Stimulated activated CD4-positive, alpha-beta T cell treated with anti-CD3 and anti-CD28 coated beads, TNF-alpha, amount 100 ng/mL, for 24 hours (primary cell): ENCODE measurements at places on chromosomes 5 and 9.

DNA sequence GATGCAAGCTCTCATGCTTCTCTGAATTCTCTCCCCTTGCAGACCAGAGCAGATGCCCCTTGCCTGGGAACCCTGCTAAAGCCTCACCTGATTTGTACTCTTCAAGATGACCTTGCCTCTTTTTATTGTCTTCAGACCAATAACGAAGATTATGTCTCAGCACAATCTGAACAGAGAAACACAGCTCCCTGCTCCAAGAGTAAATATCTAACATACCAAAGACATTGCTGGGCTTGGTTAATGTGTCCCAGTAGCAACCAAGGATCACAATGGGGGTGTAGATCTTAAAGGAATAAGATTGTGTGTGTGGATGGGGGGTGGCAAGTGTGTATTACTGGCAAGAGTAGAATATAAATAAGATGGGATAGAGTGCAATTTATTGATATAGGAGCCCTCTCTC is 67.6 kb upstream of the LHFPL2 start:
- DNase-seq, result no peak

GRCh38 chr5:132497488-132497997 is 7.0 kb upstream of the IRF1 start:
- no peak for DNase-seq

DNA sequence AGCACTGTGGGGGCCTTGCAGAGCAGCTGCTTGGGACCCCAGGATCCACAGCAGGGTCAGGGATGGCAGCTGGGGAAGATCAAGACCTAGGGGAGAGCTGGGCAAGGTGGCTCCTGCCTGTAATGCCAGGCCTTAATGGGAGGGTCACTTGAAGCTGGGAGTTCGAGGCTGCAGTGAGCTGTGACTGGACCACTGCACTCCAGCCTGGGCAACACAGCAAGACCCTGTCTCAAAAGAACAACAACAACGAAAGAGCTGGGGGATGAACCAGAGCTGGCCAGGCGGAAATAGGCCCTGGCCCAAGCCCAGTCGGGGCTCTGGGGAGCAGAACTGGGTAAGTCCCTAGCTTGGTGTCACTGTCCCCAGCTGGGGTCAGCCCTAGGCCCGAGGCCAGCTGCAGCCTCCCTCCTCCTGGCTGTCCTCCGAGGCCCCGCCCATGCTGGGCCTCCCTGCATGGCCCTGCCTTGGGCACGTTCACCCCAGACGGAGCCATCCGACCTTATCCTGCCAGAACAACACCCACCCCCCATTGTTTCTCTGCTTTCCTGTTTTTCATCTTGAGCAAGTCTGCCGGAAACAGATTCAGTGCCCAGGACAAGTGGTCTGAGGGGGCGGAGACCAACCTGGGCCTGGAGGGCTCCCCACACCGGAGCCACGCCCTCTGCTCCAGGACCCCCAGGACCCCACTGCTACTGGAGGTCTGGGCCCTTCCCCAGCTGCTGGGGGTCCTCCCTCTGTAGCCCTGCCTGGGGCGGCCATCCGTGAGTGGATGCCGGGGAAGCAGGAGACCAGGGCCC is 1.9 kb downstream of the DIPK1B start:
- no peak for DNase-seq

DNA sequence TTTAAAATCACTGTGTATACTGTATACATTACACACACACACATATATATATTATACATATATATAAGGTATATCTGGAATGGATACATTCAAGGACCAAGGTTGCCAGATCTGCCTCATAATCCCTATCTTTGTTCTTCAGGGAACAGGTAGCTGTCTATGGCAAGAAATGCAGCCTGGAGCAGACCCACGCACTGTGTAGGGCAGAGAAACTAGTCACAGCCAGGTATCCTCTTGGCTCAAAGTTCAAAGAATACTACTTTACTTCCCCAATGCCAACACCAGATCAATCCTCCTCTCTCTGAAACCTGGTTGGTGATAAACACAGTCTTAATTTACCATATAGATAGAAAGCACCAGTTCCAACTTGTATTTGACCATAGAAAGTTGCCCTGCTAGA is 313.6 kb downstream of the PRELID2 start:
- no peak for DNase-seq

DNA sequence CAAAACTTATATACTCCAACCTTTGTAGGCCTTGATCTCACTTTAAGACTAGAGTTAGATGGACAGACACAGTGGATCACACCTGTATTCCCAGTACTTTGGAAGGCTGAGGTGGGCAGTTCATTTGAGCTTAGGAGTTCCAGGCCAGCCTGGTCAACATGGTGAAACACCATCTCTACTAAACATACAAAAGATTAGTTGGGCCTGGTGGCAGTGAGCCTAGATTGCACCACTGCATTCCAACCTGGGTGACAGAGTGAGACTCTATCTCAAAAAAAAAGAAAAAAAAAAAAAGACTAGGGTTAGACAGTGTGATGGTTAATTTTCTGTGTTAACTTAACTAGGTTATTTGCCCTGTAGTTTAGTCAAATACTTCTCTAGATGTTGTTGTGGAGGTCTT is 74.1 kb downstream of the CFAP95 start:
- DNase-seq, result no peak

DNA sequence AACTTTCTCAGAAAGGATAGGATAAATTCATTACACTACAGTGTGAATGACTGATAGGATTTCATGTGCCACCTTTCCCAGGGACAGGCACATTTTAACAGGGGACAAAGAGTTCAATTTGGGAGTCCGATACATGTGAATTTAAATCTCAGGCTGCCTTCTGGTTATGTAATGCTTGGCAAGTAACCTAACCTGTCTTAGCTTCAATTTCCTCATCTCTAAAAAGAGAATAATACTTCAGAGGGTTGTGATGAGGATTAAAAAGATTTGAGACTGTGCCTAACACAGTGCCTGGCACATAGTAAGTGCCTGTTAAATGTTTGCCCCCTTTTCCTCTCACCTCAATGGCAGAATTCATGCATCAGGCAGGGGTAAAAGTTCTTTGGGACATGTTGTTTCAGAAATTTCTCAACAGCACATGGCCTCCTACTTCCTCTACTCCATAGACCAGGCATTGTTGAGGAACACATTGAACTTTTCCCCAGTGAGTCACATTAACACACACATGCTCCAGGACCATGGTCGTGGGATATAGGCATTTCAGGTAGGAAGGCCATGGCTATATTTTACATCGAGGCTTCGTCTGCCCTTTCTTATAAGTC is 94.6 kb upstream of the EGFLAM start:
- DNase-seq, result no peak

GRCh38 chr9:98502311-98502975 is 206.3 kb downstream of the GABBR2 start:
- DNase-seq, result no peak

- no peak for DNase-seq
These were observed 10.8 kb upstream of the DBN1 start for GRCh38 chr5:177483994-177484901.

- no peak for DNase-seq
These were observed 11.5 kb upstream of the PSIP1 start for GRCh38 chr9:15522130-15522755.

GRCh38 chr9:97367729-97368128 is 44.2 kb upstream of the TDRD7 start:
- no peak for DNase-seq

DNA sequence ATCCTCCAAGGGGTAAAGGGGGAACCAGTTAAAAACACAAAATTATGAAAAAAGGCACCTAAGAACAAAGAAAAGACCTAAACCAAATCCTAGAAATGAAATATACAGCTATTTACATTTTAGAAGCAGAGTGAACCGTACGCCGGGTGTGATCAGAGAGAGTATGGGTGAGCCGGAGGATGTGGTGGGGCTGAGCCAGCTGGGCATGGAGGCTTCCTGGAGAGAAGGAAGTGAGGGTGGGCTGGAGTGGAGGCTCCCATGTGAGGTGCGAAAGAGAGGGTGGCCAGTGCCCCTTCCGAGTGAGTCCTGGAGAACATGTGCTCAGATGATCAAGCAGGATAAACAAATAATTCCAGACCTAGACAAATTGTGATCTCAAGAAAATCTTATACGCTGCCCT is 111.6 kb downstream of the CACNA1B start:
- DNase-seq, result no peak

DNA sequence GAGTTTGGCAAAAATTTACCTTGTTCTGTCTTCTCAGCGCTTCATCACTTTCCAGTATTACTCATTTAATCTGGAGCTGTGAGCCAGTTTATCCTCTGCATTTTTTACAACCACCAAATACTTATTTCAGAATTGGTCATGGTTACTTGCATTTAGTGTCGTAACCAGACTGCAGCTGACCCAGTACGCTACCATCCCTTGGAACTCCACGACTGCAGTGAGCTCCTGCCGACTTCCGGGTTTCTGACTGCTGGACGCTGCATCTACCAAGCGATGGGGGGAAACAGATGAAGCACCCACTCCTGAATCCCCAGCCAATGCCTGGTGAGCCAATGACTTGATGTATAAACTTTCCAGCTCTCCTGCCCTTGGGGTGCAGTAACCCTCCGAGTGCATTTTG is 174.4 kb upstream of the PRLR start:
- no peak for DNase-seq

DNA sequence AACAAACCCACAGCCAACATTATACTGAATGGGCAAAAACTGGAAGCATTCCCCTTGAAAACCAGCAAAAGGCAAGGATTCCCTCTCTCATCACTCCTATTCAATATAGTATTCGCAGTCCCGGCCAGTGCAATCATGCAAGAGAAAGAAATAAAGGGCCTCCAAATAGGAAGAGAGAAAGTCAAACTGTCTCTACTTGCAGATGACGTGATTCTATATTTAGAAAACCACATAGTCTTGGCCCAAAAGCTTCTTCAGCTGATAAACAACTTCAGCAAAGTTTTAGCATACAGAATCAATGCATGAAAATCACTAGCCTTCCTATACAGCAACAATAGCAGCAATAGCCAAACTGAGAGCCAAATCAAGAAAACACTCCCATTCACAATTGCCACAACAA is 333.7 kb upstream of the EDIL3 start:
- DNase-seq, result no peak

GRCh38 chr5:6541256-6542013 is 91.4 kb downstream of the NSUN2 start:
- no peak for DNase-seq

- no peak for DNase-seq
These were observed 300.0 kb upstream of the TAS2R1 start for GRCh38 chr5:9930156-9930555.

DNA sequence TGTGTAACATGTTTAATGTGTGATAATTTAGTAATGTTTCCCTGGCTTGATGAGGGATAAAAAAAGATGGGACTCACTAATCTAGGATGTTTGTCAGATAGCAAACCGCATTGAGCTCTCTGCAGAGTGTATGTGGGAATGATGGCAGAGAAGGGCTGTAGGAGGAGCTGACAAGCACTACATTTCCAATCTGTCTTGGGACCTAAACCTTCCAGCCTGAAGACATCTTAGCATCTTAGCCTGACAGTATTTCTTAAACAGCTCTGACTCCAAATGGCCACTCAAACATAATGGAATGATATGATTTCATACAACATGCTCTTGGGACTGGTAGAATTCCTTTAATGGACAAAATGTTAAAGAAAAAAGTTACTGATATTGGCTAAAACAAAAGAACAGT is 116.7 kb downstream of the PPP2R2B start:
- DNase-seq, result no peak

GRCh38 chr5:158430798-158431167 is 571.8 kb upstream of the CLINT1 start:
- DNase-seq, result no peak

DNA sequence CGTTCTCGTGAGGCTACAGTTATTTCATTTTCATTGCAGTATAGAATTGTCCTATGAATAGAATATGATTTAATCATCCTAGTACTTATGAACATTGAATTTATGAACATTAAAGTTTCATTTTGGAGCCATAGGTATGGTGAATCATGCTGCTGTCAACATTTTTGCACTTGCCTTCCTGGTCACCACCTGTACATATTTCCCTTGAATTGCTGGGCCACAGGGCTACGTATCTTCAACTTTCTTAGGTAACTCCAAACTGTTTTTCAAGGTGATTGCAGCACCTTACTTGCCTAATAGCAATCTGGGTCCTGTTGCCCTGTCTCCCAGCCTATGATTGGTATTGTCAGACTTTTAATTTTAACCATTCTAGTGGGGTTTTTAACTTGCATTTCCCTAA is 6.5 kb upstream of the RNF145 start:
- no peak for DNase-seq

- DNase-seq, result no peak
These were observed 27.5 kb downstream of the SEC61B start for GRCh38 chr9:99249619-99250018.

GRCh38 chr9:71719562-71719961 is 48.8 kb downstream of the CEMIP2 start:
- no peak for DNase-seq

GRCh38 chr5:85841653-85842052 is 776.1 kb upstream of the COX7C start:
- no peak for DNase-seq

DNA sequence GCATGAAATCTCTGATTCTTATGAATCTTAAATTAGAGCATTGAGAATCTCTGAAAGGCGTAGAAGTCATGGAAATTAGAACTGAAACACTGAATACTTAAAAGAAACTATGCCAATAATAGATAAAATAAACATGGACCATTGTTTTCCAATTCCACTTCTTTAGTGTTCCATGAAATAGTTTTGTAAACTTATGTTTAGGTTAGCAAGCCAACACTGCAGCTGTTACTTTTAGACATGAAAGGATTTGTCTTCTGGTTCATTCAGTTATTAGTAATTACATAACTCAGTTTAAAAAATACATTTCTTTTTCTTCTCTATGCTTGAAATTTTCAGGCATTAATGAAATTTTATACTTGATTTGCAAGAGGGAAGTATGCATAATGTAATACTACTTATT is 733.4 kb upstream of the NUDT12 start:
- no peak for DNase-seq
